NCI-H2171 treated with DMSO at 0.1 percent for 48 hours (cell line): ENCODE measurements at places on chromosomes 11 and 22.
A peak's percentile ranks its signal among the peaks of the same experiment; 100 is the strongest.

DNA sequence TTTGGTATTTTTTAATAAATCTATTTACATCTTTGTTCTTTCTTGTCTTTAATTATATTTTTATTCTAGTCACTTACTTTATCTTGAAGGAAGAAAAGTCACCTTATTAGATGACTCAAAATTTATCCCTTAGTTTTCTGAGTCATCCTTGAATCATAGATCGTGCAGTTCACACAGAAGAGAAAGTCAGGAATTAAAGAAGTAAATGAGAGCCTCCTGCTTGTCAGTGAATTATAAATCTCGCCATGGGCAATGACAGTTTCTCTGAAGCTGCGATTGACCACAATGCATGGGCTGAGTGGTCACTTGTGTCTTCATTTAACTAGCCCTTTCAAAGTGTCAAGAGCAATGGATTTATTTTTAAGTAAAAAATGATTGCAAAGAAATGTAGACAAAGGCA is 91.2 kb downstream of the LUZP2 start:
- DNase-seq: no peak

GRCh38 chr22:22574361-22574760 is 15.3 kb upstream of the PRAME start:
- no peak for DNase-seq

GRCh38 chr11:15288863-15289262 is 174.1 kb downstream of the INSC start:
- DNase-seq: no peak

DNA sequence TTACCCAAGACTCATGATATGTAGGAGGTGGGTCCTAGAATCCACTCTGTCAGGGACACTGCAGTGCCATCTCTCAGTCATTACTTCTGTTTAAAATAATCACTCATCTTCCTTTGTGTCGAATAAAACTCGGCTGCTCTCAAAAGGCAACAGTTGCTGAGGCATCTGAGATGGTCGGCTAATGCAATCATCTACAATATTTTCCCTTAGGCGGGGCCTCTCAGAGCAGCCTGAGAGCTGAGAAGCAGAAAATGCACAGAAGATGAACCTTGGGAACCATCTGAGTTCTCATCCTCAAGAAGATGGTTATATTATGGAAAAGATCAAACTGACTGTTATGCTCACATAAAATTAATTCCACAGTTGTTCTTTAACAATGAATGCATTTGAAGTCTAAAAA is 1518.2 kb upstream of the TENM4 start:
- no peak for DNase-seq

- no peak for DNase-seq
Observed at GRCh38 chr11:118536726-118537125, 5.7 kb downstream of the TMEM25 start.

GRCh38 chr11:36631774-36632173 is 33.7 kb upstream of the RAG2 start:
- DNase-seq: no peak

- no peak for DNase-seq
Observed at GRCh38 chr11:66346476-66347424, 679 bp downstream of the B4GAT1 start.

DNA sequence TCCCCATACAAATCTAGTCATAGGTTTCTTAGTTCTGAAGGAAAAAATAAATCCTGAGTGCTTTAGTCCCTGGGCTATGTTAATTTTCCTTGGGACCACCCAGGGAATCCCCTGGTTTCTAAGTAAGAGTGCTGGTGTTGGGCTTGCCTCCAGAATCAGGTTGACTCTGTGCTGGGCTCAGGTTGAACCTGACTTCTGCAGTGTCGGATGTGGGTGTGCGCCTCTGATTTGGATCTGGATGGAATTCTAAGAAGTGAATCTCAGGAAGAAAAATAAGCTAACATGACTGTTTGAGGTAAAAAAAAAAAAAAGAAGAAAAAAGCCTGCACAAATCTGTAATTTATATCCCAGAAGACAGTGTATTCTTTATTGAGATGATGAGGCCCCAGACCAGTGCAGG is 29.0 kb upstream of the NELL1 start:
- no peak for DNase-seq

DNA sequence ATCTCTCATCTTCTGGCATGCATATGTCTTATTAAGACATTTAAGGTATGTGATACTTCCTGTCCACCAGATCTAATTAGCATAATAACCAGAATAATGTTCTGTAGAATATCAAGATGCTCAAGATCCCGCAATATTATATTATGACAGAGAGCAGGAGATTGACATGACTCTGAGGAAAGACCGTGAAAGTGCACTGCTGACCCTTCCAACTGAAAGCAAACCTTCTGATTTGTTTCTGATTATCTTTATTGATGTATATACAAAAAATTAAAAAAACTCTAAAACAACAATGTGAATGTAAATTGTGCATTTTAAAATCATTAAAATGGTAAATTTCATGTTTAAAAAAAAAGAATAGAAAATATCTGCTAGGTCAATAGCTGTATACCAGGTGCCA is 184.4 kb upstream of the TMEM45B start:
- DNase-seq: no peak

DNA sequence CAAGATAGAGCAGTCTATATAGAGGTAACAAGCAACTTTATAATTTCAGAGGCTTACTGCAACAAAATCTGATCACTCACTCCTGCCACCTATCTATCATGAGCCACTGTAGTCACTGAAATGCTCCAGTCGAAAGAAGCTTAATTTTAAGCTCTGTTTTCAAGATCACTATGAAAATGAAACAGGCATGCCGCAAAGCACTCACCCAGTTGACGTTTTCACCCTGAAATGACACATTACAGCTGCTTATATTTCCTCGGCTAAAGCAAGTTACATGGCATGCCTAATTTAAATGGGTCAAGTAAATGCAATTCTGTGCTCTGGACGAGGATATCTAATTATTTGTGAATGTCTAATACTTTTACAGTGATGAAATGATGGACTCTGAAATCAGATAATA is 616.3 kb downstream of the FAM181B start:
- DNase-seq: no peak

- peak; percentile 81 for DNase-seq
Observed at GRCh38 chr22:50403701-50404101, 60.6 kb downstream of the PPP6R2 start.

DNA sequence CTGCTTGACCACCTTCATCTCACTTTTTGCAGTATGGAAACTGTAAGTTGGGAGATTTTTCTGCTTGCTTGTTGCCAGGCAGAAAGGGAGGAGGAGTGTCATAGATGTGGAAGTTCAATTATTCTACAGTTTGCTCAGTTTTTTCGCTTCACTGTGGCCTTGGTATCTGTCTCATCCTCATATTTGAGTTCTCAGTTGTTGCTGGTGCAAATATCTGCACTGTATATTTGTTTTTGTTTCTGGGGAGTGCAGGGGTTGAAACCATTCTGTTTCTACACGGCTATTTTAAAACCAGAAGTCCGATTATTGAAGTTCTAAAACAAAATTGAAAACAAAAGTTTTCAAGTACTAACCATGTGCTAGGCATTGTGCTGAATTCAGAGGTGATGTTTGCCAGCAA is 153.4 kb downstream of the JRKL start:
- DNase-seq: no peak
